ENCODE measurements at places on chromosomes 4 and X. TPM values are rescaled to one million over a fixed set of nuclear protein-coding genes. Genes with fewer than 3 reads are reported as not detected.
A peak's percentile ranks its signal among the peaks of the same experiment; 100 is the strongest.

EBP gene
- 538 TPM for polyA plus RNA-seq

DNA sequence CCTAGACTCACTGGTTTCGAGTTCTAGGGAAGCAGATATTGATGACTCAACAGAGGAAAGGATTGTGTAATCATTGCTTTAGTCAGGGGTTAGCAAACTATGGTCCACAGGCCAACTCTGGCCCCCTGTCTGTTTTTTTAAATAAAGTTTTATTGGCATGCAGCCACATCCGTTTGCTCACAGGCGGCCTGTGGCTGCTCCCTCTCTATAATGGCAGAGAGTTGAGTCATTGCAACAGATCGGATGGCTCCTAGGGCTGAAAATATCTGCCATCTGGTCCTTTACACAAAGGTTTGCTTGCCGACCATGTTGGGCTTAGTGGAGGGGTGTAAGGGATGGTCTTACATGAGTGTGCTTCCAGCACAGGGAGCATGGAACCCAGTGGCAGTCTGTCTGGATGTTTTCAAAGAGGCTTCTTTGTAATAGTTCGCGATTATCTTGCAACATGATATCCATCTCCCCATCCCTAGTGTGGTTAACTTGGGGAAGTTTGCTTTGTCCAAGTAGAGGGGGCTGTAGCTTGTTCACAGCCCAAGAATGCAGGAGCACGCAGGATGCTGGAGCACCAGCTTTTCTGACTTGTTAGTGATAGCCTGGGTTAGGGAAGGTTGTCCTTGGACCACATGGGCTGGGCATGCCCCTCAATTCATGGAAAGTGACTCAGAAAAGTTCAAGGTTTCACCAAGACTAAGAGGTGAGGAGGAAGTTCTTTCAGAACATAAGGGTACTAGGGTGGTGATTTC, 59.3 kb upstream of the CLDN34 start:
- peak; percentile 65 for DNase-seq

NXF2 gene
- polyA plus RNA-seq = not detected

CT55 gene
- polyA plus RNA-seq = not detected

DNA sequence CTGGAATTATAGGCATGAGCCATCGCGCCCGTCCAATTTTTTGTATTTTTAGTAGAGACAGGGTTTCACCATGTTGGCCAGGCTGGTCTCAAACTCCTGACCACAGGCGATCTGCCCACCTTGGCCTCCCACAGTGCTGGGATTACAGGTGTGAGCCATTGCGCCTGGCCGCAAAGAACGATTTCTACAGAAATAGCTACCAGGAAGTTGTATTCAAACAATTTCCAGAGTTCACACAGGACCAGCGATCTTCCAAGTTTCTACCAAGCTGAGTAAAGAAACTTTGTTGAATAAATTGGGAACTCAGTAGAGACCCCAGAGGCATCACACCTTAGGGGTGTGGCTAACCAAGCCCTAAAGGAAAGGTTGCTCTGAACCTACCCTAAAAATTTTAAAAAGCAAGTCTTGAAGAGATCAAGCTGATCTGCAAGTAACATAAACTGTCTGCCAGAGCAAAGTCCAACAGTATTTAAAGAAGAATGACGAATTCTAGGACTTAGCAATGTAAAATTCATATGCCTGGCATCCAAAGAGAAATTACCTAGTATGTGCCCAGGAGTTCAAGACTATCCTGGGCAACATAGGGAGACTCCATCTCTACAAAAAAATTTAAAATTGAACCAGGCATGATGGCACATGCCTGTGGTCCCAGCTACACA, 48.4 kb upstream of the USP9X start:
- DNase-seq = no peak

C4orf51 gene
- not detected for polyA plus RNA-seq

DNA sequence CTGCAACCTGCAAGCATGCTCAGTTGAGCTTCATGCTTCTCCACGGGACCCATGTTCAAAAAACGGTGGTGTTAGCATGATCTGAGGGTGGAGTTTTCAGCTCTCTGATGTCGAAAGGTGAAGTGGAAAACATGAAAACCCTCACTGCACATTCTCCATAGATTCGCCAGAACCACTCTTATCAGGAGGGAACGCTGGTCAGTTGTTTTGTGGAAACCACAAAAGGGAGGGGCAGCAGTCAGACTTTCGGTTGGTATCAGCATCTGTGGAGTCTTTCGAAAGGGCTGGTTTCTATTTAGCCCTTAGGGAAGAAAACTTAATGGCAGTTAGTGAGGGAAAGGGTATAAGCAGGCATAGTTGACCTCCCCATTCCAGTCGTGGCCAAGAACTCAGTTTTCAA, 12.6 kb downstream of the PPA2 start:
- peak; percentile 61 for DNase-seq

GRCh38 chr4:78534286-78534955, 17.1 kb upstream of the ANXA3 start:
- DNase-seq = peak; percentile 95

- no peak for DNase-seq
These were observed 447 bp downstream of the PDZD11 start for GRCh38 chrX:70289168-70289792.

VCX2 gene
- polyA plus RNA-seq = not detected

- no peak for DNase-seq
These were observed 7.0 kb upstream of the SYNPO2 start for GRCh38 chr4:118881512-118882146.

All from mammary epithelial cell (primary cell).